ENCODE measurements at places on chromosomes 3 and 15.

- DNase-seq: no peak
These were observed 60.8 kb upstream of the ARHGEF3 start for GRCh38 chr3:56862352-56863062.

- DNase-seq: peak; percentile 91
These were observed 756 bp upstream of the CAMK2N2 start for GRCh38 chr3:184261854-184262763.

DNA sequence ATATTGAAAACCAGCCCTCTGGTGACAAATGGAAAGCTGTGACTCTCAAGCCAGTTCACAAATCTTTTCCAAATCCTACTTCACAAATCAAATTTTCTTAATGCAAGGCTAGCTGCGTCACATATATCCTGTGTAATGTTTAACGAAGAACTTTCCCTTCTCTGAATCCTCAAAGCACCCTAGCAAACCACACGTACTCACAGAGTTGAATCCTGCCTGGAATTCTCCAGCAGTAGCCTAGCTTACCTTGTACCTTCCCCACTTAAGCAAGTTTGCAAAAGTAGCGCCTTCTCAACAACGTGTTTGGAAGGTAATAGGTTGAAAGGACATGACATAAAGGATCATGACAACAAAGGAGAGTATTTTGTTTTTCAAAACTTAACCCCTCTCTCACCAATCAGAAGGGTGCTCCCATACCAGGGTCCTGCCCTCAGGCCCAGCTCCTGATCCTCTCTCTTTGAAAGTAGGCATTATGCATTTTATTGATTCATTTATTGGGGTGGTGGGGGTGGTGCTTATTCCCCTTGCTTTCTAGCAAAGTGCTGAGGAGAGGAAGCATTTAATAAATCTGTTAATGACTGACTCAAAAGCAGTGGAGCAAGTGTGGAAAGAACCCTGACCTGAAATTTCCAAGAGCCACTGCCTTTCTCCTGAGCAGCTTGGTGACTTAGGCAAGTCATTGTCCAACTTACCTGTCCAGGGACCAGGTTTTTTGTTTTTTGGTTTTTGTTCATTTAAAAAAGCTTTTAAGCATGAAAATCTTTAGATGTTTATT, 531.6 kb downstream of the MECOM start:
- DNase-seq: no peak

- no peak for DNase-seq
These were observed 263.6 kb downstream of the TBL1XR1 start for GRCh38 chr3:176933704-176934103.

DNA sequence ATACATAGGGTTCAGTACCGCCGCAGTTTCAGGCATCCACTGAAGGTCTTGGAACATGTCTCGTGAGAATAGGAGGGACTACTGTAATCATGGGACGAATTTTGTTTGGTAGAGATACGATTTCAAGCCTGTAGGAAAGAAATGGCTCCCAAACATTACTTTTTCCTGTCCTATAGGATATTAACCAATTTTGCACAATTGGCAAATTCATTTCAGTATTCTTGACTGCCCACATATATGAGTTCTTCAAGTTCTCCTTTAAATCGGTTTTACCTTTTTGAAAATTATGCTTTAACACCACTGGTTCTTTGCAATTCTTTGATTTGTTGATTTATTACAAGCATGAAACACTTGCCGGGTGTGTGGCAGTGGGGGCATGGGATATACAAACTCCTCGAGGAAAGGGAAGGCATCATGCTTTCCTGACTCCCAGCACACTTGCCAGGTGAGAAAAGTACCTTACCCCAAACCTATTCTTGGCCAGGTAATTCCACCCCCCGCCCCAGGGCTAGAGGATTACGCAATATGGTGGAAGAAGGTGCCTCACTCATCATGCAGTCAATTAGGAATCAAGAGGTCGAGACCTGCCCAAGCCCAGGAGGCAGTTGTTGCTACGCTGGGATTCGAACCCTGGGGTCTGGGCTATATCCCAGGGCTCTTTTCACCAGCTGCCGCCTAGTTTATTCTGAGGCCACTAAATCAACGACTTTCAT, 584 bp upstream of the LARS2 start:
- DNase-seq: no peak

GRCh38 chr3:197680955-197681521, 55.7 kb downstream of the RUBCN start:
- DNase-seq: no peak

All from NCI-H2081 (cell line).